Esophagus mucosa (tissue), 1 donor: ENCODE measurements at places on chromosomes 7 and 10. TPM values are rescaled to one million over a fixed set of nuclear protein-coding genes. Genes with fewer than 3 reads are reported as not detected.

GRCh38 chr10:90977855-90978486, 57.1 kb upstream of the ANKRD1 start:
- no peak for ATAC-seq

GRCh38 chr10:25934621-25935139, 651 bp downstream of the MYO3A start:
- no peak for ATAC-seq

GRCh38 chr7:90119178-90119971, 34.9 kb upstream of the STEAP1 start:
- ATAC-seq, result no peak

DNA sequence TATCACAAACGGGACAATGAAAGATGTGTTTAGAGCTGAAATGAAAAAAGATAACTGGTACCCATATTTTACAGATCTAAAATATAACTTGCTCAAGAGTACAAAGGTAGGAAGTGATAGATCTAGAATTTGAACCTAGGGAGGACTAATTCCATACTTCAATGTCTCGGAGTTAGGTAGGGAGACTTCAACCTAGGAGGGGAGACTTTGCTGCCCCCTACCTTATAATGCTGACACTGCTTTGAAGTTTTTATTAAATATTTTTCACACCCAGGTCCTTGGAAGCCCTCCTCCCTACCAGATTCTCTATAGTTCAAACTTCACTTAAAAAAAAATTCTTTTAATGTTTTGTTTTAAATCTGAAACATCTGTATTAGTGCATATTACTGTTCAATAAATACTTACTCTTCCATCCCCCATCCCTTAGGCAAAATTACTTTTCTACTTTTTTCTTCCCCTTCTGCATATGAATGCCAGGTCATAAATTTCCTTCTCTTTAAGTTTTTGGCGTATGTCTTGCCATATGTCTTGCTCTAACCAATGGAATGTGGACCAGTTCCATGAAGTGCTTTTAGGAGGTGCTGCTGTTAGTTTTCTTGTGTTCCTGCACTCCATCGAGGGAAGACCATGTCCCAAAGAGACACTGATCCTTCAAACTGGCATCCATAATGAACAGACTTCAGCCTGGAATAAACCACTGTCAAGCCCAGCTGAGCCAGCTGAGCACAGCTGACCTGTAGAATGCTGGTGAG, 57.8 kb downstream of the MICU1 start:
- ATAC-seq, result no peak

DNA sequence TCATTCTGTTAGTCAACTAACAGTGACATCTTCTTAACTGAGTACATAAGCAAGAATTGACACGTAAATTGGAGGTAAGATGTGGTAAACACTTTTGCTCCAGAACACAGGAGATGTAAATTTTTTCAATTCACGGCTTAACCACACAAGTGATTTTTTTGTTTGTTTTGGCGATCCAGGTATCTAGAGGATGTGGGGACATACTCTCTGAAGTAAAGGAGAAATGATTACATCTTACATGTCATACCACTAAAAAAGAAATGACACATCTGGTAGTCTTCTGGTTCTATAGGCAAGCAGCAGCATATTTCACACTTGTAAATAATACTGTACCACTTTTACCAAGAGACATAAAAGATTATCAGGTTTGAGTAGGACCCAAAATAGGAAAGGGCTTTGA, 200.3 kb upstream of the ZWINT start:
- no peak for ATAC-seq

GRCh38 chr7:156823435-156823834, 69.5 kb downstream of the LMBR1 start:
- no peak for ATAC-seq

DNA sequence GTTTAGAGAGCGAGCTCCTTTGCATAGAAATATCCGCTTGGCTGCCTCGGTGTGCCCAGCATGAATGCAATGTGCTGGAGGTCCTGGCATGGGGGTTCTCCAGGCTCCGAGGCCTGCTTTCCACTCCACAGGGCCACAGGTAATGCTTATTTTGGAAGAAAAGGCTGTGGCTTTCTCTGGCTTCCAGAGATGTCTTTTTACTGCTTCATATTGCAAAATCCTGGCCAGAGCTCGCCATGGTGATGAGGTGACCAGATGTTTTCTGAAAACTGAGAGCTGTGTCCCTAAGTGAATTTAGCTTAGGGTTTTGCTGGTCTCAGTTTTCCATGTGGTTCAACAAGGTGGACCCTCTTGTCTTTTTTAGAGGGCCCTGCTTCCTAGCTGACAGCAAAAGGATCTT, 65.2 kb downstream of the BMPER start:
- no peak for ATAC-seq

DNA sequence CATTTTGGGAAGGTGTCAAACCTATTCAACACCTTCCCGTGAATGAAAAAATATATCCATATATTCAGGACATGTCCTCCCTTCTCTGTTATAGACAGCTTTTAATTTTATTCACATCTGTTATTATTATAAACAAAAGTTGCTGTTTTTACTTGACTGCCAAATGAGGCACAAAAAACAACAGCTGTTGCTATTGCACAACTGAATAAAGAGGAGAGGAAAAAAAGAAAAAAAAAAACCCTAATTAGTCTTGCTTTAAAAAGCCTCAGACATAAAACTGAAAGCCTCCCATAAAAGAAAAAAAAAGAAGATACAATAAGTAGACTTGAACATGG, 153.4 kb downstream of the BMPER start:
- no peak for ATAC-seq

DNA sequence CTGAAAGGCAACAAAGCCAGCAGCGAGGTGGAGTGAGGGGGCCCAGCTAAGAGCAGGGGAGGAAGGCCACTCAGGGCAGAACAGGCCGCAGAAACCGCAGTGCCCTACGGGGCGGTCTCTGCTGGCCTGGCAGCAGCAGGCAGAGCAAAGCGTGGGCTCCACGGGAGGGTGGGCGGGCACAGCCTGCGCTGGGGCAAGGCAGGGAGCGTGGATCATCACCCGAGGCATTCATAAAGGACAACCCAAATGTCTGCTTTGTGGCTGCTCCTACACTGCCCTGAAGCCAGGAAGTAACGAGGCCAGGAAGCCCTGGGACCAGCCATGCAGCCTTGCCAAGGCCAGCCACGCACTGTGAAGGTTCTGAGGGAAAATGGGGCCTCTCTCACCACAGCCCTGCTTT, 127.5 kb downstream of the MAD1L1 start:
- ATAC-seq, result no peak

NEUROD6 gene
- total RNA-seq, result not detected

TCF7L2 gene
- 10.8 TPM for total RNA-seq

NEUROG3 gene
- total RNA-seq, result not detected

GPR15LG gene
- 404 TPM for total RNA-seq

DRGX gene
- not detected for total RNA-seq

HMX2 gene
- total RNA-seq, result not detected

UCN3 gene
- not detected for total RNA-seq
